Stimulated activated CD4-positive, alpha-beta T cell treated with anti-CD3 and anti-CD28 coated beads, Interleukin-15, amount 100 ng/mL, for 48 hours (primary cell): ENCODE measurements at places on chromosomes 6 and 20.

- DNase-seq, result no peak
Measured at GRCh38 chr20:289693-290083, 862 bp downstream of the C20orf96 start.

GRCh38 chr20:50358971-50359370 is 151.2 kb upstream of the PTPN1 start:
- no peak for DNase-seq

DNA sequence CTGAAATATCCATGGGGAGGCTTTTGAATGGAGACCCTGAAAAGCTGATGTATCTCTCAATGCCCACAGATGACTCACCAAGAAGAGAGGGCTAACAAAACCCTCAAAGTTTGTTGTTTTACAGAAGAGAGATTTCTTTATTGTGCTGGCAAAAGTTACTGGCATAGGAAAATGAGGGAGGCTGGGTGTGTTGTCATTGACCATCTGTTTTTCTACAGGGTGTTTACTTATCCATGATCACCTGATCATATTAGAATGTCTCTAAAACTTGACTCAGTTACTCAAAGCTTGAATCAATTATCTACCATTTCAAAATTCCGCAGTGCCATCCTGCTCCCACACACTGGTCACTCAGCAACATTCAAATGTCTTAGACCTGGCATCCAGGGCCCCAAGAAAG is 9.8 kb downstream of the NCOA6 start:
- no peak for DNase-seq

DNA sequence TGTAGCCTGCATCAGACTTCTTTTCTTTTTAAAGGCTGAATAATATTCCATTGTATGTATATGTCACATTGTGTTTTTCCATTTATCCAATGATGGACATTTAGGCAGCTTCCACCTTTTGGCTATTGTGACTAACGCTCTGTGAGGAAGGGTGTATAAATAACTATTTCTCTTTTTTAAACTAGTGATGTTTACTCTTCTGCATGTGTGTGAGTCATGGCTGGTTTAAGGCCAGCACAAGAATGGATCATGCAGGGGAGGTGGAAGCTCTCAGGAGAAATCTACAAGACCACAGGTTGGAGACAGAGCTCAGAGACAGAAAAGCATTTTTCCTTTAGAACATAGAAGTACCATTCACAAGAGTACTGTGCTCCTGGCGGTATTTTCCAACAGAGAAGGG is 307.2 kb downstream of the SOX4 start:
- no peak for DNase-seq

- DNase-seq, result no peak
Measured at GRCh38 chr6:22411376-22412105, 114.7 kb upstream of the PRL start.

- peak; percentile 35 for DNase-seq
Measured at GRCh38 chr20:50569864-50570836, 60.0 kb downstream of the PTPN1 start.

DNA sequence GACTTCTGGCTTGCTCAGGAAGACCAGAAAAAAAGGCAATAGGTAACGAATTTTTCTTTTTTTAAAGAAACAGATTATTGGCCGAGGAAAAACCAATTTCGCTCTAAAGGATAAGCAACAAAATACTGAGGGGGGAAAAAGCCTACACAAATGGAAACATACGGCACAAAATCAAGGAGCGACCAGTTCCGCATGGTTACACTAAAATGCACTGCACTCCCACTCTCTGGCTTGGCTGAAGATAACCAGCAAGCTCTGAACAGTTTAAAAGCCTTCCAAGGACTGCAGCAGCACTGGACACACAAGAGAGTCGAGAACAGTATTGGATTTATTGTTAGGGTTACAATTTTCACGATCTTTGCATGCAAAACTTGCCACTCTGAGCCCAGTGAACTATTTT is 881 bp upstream of the MAP7 start:
- DNase-seq, result no peak

DNA sequence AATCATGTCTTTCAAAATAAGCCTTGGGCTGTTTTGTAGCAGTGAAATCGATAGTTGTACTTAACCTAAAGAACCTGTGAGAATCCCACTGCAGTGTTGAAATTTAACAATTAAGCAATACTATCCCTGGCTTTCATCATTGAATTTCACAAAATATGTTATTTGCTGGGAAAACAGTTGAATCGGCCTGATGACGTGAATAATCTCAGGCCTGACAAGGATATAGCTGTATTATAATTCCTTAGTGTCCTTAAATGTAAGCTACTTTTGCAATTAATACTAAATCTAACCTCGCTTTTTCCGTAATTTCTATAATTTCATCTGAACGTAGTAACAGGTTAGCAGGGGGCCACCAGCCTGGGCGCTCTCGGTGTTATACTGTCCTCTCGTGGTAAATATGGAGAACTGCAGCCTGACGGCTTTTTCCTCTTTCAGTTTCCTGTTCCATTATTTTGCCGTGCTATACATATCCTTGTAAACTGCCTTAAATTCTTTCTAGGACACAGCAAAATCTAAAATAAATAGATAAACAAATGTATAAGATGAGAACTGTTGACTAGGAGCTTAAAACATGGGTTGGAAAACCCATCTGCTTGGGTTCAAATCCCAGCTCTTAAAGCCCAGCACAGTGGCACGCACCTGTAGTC is 24.0 kb downstream of the MTFR2 start:
- DNase-seq, result peak; percentile 37

- DNase-seq, result no peak
Measured at GRCh38 chr6:48318670-48319069, 207.7 kb upstream of the PTCHD4 start.

GRCh38 chr6:136508725-136509392 is 41.4 kb downstream of the MAP7 start:
- DNase-seq, result no peak

DNA sequence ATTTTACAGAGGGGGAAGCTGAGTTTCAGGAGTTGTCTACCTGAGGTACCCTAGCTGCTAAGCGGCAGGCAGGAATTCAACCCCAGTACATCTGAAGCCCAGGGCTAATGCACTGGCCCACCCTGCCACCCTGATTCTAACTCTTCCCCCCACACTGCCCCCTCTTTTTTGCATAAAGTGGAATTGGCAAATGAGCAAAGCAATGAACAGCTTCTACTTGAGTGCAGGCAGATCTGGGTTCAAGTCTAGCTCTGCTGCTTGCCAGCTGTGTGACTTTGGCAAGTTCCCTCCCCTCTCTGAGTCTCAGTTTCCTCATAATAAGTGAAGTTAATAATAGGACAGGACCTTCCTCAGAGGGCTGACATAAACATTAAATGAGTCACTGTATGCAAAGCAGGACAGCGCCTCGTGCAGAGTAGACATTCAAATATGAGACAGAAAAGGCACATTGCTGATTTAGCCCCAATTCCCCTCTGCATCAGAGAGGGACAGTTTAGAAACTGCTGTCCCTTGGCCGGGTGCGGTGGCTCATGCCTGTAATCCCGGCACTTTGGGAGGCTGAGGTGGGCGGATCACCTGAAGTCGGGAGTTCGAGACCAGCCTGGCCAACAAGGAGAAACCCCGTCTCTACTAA is 4.7 kb downstream of the ADA start:
- no peak for DNase-seq

DNA sequence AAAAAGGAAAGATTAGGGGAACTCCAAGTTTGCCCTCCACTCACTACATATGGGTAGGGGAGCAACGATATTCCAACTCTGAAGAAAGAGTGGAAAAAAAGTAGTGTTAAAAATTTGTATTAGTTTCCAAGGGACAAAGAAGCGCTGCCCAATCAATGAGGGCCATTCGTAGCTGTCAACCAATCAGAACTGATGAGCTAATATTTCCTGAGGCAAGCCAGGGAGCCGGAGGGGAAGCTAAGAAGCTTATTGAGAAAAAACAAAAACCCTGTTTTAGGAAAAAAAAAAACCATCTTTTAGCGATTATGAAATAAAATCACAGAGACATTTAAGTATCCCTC is 59.5 kb downstream of the TRIM38 start:
- no peak for DNase-seq

GRCh38 chr6:107621229-107621937 is 131.5 kb downstream of the SOBP start:
- no peak for DNase-seq

GRCh38 chr20:19423900-19424620 is 211.6 kb downstream of the SLC24A3 start:
- no peak for DNase-seq

DNA sequence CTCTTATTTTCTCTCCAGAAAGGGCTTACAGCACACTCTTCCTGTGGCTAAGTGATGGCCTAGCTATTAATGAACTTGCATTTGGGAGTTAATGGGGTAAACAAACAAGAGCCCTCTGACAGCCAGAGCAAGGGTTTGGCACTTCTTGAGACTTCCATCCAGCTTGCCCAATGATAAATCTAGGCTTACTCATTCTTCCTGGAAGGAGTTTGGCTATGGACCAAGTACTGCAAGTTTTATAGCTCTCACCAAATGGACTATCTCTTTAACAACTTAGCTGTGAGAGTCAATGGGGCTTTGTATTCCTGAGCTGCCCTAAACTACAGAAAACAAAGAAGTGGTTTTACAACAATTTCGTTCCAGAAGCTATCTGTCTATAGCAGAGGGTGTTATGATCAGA is 16.7 kb upstream of the PI3 start:
- no peak for DNase-seq

- no peak for DNase-seq
Measured at GRCh38 chr6:166658115-166658791, 31.2 kb upstream of the RPS6KA2 start.

DNA sequence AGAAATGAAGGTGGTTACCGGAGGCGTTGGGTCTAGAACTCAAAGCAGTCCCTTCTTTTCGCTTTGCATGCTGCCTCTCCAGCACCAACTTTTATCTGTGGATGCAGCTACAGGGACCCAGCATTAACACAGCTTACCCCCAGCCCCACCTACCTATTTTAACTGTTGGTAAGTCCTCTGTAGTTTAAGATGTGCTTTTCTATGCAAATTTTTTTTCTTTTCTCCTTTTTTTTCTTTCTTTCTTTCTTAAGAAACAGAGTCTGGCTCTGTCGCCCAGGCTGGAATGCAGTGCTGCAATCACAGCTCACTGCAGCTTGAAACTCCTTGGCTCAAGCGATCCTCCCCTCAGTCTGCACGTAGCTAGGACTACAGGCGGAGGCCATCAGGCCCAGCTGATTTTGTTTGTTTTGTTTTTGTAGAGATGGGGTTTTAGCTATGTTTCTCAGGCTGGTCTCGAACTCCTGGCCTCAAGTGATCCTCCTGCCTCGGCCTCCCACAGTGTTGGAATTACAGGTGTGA is 6.5 kb upstream of the USP45 start:
- no peak for DNase-seq

DNA sequence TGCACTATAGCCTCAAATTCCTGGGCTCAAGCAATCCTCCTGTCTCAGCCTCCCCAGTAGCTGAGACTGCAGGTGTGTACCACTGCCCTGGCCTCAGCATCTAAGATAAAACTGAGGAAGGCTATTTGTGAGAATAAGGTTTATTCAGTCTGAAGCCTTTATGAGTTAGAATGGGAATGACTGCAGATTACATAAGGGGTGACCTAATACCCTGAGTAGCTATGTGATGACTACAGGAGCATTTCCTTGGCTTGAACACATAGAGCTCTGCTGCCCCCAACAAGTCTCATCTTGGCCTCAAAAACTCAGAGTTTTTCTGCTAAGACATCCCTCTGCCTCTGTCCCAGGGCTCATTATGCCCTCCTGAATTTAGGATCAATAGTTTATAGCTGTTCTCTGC is 7.6 kb downstream of the GSS start:
- no peak for DNase-seq

GRCh38 chr20:48639899-48640298 is 187.9 kb downstream of the PREX1 start:
- DNase-seq, result no peak

DNA sequence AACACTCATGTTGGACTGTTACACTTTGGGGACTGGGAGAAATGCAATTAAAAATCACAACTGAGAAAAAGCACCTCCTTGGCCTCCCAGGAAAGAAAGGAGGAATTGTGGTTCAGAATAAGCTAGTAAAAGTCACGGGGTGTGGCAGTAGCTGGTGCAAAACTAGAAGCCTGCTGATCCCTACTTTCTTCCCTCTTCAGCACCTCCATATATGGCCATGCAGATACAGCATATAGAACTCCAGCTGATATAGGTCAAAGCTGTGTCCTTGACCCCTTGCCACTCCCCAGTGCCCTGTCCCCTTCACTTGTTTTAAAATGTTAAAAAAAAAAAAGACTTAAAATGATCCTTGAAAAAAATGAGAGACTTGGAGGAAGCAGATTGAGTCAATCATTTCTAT is 5.5 kb upstream of the FLRT3 start:
- no peak for DNase-seq

GRCh38 chr6:145071836-145072235 is 663.5 kb downstream of the EPM2A start:
- no peak for DNase-seq

DNA sequence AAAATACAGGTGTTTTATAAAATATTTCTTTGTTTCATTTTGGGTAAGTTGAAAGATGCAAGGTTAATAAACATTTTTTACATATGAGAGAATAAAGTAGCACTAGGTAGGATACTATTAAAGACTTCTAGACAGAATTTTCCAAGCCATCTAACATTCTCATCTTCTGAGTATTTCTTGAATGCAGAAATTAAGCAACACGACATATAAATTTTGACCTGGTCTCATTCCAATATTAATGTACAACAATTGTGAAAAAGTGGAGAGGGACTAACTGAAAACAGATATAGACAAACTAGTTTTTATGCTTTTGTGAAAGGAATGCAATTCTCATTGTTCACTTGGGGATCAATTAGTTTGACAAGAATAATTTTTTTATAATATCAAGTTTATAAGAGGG is 11.5 kb upstream of the FOXO3 start:
- no peak for DNase-seq

- DNase-seq, result peak; percentile 60
Measured at GRCh38 chr6:160519603-160520042, 144.5 kb downstream of the LPA start.

DNA sequence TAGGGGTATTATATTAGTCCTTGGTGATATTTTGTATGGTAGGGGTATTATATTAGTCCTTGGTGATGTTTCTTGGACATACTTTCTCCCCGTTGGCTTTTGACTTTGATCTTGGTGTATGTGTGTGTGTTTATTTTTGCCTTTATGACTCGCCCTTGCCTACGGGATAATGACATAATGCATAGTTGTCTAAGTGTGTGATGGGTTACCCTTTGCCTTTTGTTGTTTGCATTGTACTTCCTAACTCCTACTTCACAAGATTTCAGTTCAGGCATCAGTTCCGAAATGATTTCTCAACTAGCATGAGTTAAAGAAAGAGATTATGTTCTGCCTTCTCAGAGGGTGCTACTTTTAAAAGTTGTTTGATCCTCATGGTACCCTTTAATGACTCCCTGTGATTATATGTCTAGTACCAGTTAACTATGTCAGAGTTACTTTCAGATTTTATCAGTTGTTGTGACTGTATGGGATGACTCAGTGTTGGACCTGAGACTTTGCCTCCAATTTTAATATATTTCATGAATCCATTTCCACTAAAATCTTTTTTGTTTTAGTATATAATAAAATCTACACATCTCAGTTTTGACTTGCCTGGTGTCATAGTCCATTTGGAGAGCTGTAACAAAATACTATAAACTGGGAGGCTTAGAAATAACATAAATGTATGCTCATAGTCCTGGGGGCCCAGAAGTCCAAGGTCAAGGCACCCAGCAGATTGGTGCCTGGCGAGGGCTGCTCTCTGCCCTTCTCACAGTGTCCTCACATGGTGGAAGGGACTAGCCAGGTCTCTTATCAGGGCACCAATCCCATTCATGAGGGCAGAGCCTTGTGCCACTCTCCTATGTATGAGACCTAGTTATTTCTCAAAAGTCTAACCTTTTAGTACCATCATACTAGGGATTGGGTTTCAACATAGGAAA is 34.1 kb downstream of the CDYL start:
- DNase-seq, result no peak

GRCh38 chr6:30600451-30600961 is 16.5 kb downstream of the PPP1R10 start:
- DNase-seq, result no peak
